AG09319 (cell line): ENCODE measurements at places on chromosomes 13 and 19.

DNA sequence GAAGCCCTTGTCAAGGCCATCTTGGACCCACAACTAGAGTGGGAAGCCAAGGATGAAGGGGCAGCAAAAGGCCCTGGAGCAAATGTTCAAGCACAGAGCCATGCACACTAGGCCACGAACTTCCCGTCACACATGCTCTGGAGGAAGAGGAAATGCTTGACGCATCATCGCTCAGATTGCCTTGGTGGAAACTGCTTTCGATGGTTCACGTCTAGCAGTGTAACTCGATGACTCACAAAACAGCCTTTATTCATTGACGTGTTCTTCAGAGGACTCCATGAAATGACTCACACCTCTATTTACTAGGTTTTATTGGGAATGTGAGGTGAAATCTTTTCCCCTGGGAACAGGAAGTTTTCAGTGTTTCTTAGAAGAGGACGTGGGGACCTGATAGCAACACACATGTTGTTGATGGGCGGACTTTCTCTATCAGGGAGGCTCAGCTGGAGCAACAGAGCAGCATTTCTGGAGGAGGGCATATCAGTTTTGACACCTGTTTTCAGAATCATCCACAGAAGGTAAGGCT, 79.8 kb upstream of the FLT1 start:
- DNase-seq = peak; percentile 45

GRCh38 chr19:55431183-55431582, 11.9 kb downstream of the SHISA7 start:
- DNase-seq = no peak

- DNase-seq = no peak
Measured at GRCh38 chr13:80214050-80214449, 126.9 kb downstream of the SPRY2 start.

GRCh38 chr19:48918801-48919247, 14.7 kb upstream of the DHDH start:
- DNase-seq = no peak

- DNase-seq = no peak
Measured at GRCh38 chr13:77014906-77015685, 11.9 kb downstream of the FBXL3 start.

- DNase-seq = no peak
Measured at GRCh38 chr13:76350399-76350798, 535.8 kb downstream of the KCTD12 start.

DNA sequence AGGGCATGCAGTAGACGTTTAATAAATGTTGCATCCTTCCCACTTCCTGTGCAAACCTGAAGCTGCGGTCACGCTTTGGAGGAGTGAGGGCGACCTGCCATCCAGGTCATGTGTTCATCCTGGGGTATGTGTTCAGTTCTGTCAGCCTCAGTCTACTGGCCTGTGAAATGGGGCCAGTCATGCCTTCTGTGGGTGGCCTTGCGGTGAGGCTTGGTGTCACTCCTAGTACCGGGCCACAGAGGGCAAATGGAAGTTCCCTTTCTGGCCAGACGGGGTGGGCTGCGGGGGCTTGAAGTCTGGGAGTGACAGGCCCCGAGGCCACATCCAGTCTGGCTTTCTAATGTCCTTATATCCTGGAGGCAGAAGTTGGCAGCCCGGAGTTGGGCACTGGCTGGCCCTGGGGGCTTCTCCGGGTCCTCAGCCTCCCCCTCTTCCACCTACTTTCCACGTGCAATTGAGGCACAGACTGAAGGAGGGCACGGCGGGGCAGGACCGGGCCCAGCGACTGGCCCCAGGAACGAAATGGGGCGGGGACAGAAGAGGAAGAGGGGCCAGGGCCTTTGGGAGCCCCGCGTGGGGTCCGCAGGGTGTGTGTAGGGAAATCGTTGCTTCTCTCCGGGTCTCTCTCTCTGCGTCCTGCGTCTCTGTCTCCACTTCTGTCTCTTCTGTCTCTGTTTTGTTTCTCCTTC, 11.1 kb downstream of the PDE4A start:
- DNase-seq = no peak

GRCh38 chr13:75437582-75438318, 44.2 kb downstream of the TBC1D4 start:
- no peak for DNase-seq

GRCh38 chr13:109254274-109254673, 532.1 kb downstream of the IRS2 start:
- no peak for DNase-seq

GRCh38 chr13:27450921-27451471, 632 bp upstream of the MTIF3 start:
- DNase-seq = no peak

GRCh38 chr19:44192127-44192526, 20.2 kb upstream of the ZNF227 start:
- no peak for DNase-seq
